ENCODE measurements at places on chromosomes 2 and 18.

DNA sequence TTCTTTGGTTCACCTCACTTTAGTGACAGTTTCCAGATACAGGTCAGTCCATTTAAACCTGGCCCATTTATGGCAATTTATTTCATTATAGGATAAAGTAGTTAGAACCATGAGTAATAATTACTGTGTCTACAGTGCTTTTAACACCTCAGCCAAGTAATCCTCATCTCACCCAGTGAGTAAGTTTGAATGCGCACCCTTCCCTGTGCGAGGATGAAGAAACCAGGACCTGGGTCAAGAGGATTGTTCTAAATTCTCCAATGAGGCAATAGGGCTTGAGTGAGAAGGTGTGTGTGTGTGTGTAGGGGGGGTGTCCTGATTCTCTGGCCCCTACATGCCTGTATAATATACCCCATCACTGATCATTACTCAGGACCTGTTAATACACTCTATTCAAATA, 854 bp upstream of the MYO1B start:
- ATAC-seq = no peak

DNA sequence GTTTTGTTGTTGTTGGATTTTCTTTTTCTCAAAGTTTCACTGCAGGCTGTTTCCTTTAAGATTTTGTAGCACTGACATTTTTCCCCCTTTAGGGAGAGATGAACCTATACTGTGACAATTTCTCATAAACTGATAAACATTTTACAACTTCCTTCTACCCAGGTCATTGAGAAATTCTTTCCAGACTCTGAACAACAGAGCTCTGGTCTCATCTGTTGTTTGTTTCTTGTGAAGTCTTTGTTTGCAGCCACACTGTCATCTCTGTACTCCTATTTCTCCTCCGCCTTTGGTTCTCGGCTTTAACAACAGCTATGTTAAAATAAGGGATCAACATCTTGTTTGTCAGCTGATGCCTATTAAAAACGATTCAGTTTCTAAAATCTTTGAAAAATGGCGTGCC, 167.6 kb downstream of the VWC2L start:
- ATAC-seq = no peak

DNA sequence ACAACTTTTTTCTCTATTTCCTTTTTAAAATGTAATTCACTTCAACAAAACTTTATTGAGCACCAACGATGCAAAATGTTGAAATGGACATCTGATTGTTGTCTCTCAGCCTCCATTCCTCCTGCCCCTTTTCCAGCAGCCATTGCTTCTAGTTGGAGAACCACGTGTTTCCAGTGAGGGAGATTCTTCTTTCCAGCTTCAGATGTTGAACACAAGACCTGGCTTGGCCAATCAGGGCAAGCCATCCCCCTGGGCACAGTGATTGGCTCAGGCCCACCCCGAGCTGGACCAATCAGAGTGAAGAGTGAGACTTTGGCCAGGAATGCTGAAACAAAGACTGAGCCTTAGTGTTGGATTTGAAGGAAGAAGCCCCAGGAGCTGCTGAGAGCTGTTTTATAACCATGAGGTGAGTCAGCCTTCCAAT, 59.0 kb downstream of the E2F6 start:
- no peak for ATAC-seq

DNA sequence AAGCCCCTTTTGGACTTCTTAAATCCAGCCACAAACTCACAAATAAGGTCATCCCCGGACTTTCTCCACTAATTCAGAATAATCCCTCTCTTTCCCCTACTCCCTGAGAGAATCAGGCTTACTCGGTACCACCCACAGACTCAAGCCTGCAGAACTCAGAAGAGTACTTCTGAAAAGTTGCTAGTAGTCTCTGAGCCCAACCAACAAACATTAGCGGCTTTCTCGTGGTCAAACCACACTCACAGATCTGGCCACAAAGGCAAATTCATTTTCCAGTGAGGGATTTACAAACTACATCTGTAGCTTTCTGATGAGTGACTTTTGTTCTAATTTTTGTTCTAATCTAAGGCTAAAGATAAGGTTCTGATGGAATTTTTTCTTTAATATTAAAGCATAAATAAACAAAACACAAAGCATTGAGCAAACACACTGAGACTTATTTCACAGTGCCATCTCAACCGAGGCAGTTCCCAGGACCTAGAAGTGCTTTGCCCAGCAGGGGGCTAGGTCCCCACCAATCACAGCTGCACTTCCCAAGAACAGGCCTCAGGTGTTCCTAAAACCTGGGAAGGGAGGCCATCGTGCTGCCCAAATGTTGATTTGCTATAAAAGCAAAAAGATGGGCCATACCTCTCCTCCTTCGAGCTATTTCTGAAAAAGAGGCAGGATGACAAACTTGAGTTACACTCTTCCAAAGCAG, 110.7 kb downstream of the COLEC12 start:
- no peak for ATAC-seq

GRCh38 chr2:67312871-67313270, 84.3 kb upstream of the ETAA1 start:
- ATAC-seq = no peak

- ATAC-seq = no peak
Measured at GRCh38 chr2:15874854-15875804, 65.2 kb upstream of the MYCN start.

DNA sequence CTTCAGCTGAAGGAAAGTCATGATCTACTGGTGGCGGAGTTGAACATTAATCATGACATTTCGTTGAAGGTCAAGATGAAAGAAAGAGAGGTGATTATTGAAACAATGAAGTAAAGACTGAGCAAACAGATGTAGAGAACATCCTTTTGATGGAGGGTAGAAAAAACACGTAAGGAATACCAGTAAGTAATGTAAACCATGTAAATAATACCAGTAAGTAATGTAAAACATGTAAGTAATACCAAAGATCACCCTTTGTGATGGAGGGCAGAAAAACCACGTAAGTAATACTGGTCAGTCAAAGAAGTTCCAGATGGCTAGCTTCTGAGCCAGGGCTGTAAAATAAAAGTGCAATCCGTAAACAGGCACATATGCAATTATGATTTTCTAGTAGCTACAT, 1387.7 kb downstream of the SUCLG1 start:
- ATAC-seq = no peak

DNA sequence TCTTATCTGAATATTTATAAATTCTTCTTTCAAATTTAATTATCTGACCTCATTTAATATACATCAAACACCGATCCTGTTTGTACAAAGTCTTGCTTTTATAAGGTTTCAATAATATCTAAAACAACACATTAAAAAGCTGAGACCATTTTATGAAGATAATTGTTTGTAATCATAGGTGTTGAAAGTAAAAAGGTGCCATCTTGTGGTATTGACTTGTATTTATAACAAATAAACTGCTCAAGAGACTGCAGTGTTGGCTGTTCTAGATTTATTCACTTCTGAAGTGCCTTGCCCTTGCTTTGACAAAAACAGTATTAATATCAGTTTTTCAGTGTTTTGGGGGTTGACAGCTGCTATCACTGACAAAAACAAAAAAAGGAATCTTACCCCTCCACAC, 286.8 kb upstream of the HNMT start:
- no peak for ATAC-seq

DNA sequence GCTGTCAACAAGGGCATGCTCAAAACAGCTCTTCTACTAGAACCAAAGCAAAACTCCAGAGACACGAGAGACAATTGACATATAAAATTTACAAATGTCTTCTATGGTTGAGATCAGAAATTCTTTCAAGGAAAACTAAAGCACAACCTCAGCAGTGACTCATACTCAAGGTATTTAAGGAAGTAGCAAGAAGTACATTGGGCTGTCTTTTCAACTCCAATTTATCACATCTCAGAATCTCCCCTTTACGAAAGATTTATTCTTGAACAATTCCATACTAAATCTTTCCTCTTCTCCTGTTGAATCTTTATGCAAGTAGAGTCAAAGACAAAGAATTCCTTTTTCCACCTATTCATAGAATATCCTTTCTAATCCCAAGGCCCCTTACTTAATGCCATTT, 324.0 kb downstream of the IRS1 start:
- no peak for ATAC-seq

DNA sequence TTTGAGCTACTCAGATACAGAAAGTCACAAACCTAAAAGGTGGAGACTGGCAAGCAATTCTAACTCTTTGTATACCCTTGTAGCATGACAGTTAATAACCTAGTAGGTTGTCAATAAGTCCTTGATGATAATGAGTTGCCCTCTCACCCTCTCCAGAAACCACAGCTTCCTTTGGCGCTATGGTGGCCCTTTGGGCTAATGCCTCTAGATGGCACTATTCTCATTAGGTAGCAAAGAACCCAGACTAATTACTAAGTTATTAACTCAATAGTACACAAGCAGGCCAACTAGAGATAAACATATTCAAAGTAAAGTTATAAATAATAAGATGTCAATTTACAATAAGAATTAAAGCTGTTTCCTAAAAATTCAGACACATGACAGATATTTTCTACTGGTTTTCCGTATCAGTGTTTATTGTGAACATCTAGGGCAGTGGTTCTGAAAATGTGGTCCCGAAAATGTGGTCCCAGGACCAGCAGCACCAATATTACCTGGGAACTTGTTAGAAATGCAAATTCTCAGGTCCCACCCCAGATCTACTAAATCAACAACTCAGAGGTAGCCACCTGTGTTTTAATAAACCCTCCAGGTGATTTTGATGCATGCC, 41.1 kb downstream of the LDAH start:
- ATAC-seq = no peak

- ATAC-seq = peak; percentile 51
Measured at GRCh38 chr2:120735746-120736170, at the start of gene GLI2. TSS of gene GLI2 (plus strand) at chr2:120735868. CDS start at chr2:120797321, 61,453 bp downstream.

- no peak for ATAC-seq
Measured at GRCh38 chr18:79403723-79404566, 8.2 kb downstream of the NFATC1 start.

GRCh38 chr2:9686061-9686460, 55.3 kb upstream of the YWHAQ start:
- no peak for ATAC-seq

DNA sequence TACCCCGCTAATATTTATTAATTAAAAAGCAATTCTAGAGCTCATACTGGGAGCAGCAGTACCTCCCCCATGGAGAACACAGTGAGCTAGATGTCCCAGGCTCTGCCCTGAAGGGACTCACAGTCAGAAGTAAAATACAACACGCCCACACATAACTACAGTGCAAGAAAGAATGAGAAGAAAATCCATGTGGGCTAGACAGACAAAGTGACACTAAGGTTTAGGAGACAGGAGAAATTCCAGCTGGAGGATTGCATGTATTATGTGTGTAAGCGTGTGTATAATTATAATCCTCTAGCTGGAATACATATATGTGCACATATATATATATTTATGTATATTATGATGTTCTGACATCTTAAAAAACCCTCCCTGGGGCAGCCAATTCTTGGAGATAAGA, 15.7 kb downstream of the SOWAHC start:
- ATAC-seq = no peak

DNA sequence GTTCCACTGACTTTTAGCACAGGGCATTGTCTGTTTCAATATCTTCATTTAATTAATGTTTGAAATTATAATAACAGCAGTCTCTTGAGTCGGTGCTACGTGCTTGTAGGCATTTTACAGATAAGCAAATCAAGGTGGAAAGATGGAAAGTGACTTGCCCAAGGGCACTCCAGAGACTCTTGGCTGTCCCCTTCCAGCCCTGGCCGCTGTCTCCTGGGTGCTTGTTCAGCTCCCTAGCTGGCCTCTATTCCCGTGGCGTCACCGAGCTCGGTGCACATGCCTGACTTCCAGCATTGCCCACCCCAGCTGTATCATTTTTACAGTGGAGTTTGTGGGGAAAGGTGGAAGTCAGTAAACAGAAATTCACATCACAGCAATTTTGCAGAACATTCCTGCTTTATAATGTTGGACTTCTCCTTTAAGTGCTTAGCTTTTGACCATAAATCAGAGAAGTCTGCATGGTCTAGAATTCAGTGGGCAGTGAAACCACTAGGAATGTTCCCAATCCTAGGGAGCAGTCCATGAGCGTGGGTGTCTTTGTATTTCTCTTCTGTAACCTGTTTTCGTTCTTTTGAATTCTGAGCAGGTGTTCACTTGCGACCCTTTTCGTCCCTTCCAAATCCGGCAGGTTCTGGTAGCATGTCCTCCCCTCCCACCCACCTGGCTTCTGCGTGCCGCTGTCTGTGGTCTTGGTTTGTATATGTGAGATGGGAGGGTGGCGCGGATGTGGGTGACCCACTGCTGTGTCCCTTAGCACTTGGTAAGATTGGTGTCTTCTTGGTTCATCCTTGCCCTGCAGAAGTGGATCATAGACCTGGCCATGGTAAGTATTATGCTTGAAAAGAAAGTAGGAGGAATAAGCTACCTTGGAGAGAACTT, 8.4 kb downstream of the SLC66A3 start:
- ATAC-seq = no peak

GRCh38 chr2:161120775-161121174, 39.5 kb upstream of the TANK start:
- ATAC-seq = no peak

- ATAC-seq = no peak
Measured at GRCh38 chr18:35515460-35516130, 17.8 kb upstream of the INO80C start.

- ATAC-seq = no peak
Measured at GRCh38 chr18:46939337-46939963, 22.0 kb downstream of the KATNAL2 start.

DNA sequence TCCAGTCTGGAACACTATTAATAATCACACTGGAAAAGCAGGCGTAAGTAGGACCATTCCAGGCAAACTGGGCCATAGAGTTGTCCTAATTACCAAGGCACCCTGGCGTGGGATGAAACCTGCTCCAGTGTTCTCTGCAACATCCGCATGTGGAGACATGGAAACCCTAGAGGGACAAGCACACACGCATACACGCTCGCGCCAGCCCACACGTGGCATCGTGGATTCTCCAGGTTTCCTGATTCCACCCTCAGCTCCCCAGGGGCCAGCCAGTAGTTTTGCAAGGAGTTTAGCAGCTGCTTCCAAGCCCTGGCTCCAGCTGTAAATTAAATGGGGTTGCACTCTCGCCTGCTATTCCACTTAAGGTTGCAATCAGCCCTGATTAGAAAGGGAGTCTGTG, 127.7 kb downstream of the DYSF start:
- ATAC-seq = no peak

- ATAC-seq = no peak
Measured at GRCh38 chr18:56495884-56496283, 142.5 kb downstream of the TXNL1 start.

GRCh38 chr18:36338403-36338933, 41.0 kb downstream of the FHOD3 start:
- ATAC-seq = no peak

- ATAC-seq = no peak
Measured at GRCh38 chr2:191854382-191855372, 7.8 kb upstream of the CAVIN2 start.

DNA sequence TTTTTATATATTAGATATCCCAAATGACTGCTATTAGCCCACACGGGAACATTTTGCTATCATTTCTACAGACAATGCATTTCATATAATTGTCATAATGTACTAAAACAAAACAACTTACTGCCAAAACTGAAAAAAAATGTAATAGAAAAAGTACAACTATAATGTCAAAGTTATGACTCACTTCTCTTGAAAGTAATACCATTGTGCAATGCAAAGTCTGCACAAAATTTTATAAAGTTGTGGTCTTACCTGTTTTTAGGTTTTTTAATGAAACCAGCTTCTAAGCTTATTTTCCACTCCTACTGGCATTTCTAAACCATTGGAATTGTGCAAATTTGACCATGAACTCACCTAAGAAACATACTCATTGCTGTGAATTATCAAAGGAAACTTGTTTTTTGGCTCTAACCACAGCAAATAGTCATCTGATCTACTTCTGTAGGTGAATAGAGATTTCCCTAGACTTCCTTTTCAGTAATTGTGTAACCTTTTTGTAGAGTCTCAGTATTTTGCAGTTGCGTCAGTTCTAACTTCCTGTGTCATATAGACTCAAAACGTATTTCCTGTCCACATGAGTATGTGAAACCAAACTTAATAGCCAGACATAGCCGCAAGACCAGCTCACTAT, 31.9 kb upstream of the TFPI start:
- ATAC-seq = no peak

All from stimulated activated memory B cell treated with anti-CD40 and anti-IgM and Interleukin-4, amounts not matched to agents 10 μg/mL and 1 μg/mL and 100 μg/mL, for 72 hours (primary cell).